ENCODE measurements at places on chromosomes 12 and 14.

DNA sequence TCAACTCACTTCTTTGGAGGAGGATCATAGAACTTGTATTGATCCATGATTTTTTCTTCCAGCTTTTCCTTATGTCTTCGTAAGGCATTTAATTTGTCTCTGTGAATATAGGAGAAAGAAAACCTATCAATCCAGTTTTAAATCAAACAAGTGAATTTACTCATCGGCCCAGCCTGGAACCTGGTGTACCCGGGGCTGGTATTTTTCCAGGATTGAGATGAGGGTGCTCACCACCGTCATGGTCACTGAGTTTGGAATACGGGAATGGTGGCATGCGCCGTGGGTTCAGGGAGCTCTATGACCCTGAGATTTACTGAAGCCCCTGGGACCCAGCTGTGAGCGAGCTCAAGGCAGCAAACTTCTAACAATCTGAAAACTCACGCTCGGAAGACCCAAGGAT lies 46.5 kb upstream of the GPR68 start:
- DNase-seq = no peak

- DNase-seq = no peak
These were observed 10.5 kb downstream of the LARP4 start for GRCh38 chr12:50411051-50411660.

DNA sequence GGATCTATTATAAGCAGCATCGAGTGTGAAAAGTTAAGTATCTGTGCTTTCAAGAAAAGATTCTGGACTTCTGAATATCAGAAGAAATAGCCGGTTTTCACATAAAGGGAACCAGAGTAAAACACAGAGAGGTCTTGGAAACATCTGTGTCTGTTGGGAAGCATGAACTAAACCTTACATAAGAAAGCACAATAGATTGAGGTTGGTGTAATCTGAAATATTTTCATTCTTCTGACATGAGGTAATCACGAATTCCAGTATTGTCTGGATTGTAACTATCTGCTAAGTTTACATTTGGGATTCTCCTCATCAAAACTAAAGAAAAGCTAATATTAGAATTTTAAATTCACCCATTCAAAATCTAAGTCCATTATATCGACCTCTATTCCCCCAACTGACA lies 161.3 kb downstream of the CPNE8 start:
- DNase-seq = no peak

GRCh38 chr14:93994919-93995682 lies 2.0 kb upstream of the CCDC197 start:
- no peak for DNase-seq

DNA sequence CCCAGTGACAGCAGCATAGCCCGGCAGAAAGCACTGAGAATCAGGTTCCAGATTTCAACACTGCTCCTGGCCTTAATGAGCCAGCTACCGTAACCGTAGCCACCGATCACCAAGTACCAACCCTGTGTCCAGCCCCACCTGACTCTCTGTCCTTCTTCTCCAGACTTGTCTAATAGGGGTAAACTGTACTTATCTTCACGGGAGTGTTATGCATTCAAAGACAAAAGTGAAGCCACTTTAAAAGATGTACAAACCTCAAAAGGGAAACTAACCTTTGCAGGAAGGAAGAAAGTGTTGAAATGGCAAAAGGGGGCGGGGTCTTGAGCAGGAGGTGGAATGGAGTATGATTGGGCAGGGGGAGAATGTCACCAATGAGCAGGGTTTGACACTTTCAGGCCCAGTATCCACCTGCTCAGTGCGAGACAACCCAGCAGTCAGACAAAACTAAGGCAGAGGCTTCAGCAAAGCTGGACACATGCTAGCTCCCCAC lies 226.1 kb downstream of the CHST11 start:
- no peak for DNase-seq

DNA sequence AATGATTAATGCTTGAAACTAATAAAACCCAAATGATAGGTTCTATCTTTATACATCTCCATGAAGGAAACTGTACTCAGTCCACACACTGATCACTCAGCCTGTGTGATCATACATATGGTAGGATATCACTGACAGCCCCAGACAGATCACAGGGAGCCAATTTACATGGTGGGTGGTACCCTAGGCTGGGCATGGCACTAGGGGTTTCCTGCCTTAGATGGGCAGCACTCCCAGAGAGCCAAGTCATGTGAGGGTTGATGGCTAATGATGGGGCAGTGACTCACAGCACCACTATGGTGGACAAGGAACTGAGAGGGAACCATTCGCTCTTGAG lies 89.6 kb upstream of the PTPRR start:
- no peak for DNase-seq

DNA sequence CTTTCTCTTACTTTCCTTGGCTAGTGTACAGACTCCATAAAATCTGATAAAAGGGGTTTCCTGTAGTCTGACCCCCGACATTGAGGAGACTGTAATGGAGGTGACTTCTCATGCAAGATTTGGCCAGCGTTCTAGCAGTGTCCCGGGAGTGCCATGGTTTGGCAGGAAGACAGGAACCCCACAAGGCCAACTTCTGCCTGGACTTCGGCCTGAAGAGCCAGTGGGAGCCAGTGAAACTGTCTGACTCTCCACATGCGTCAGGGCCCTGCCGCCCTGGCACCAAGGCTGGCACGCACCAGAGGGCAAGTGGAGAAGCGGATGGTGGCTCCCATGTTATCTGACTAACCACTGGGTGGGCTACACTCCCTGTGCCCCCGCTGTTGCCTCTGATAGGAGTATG lies 70.5 kb downstream of the TMEM260 start:
- no peak for DNase-seq

- no peak for DNase-seq
These were observed 44.4 kb downstream of the DDX51 start for GRCh38 chr12:132099739-132100138.

DNA sequence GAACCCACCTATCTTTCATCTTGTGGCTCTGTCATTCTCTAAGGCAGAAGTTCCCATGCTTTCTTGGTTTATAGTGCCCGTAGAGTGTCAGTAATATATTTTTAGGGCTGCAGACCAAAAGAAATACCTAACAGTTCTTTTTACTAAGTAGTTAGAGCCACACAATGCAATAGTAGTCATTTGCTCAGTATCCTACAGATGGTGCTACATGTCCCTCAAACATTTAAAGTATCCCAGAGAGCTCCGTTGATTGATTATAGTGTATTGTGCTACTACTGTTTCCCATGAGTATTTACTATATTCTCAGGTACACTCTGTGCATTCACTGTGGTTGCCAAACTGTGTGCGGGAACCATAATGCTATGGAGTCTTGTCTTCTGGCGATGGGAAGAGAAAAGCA lies 4.7 kb upstream of the PLBD1 start:
- no peak for DNase-seq

- DNase-seq = no peak
These were observed 51.9 kb upstream of the SMCO2 start for GRCh38 chr12:27394676-27395075.

DNA sequence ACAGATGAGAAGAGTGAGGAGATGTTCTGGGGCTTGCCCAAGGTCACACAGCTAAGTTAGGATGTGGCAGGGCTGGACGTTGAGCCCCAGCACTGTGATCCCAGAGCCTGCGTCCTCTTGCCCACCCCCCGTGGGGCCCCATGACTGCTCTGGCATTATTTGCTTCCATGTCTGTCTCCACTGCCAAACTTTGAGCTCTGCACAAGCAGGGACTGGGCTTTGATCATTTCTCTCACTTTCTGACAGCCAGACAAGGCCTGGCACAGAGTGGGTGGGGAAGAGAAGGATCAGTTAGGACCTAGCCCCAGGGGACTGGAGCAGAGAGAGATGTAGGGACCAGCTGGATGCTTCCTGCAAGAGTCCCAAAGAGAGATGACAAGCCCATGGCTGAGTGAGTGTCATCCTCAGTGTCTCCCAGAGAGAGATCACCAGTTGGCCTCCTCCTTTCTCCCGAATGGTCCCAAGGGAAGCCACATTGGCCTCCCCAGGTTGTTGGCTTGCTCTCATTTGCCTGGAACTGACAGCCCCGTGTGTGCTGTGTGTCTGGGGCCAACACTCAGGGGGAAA lies 126.7 kb upstream of the PWP1 start:
- DNase-seq = no peak

GRCh38 chr12:69101505-69101904 lies 137.9 kb upstream of the CPSF6 start:
- no peak for DNase-seq

GRCh38 chr14:93824518-93825234 lies 36.4 kb upstream of the PRIMA1 start:
- no peak for DNase-seq

- DNase-seq = no peak
These were observed 12.9 kb downstream of the BCL2L14 start for GRCh38 chr12:12083688-12084087.

- DNase-seq = no peak
These were observed 11.5 kb downstream of the TECPR2 start for GRCh38 chr14:102374264-102374663.

Measured in NCI-H2171 (cell line).